ENCODE measurements at places on chromosomes 13 and 19.

- DNase-seq, result no peak
These were observed 53.9 kb upstream of the MTIF3 start for GRCh38 chr13:27504128-27504867.

DNA sequence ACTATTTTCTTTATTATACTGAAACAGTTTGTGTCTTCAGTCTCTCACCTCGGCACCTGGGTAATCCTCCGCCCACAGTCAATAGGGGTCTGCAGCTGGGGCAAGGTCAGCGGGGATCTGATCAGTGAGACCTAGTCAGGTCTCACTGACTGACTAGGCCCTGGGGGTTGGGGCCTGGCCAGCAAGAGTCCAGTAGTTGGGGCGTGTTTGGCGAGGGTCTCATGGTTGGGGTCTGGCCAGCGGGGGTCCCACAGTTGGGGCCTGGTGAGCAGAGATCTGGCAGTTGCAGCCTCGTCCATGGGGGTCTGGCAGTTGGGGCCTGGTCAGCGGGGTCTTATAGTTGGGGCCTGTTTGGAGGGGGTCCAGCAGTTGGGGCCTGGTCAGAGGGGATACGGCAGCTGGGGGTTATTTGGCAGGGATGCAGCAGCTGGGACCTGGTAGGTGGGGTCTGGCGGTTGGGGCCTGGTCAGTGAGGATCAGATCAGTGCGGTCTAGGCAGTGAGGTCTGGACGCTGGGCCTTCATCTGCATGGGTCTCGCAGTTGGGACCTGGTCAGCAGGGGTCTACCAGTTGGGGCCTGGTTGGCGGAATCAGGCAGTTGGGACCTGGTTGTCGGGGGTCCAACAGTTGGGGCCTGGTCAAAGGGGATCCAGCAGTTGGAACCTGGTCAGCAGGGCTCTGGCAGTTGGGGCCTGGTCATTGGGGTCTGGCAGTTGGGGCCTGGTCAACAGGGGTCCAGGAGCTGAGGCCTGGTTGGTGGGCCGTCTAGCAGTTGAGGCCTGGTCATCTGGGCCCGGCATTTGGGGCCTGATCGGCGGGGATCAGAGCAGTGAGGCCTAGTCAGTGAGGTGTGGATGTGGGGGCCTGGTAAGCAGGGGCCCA is 61.1 kb upstream of the TPM4 start:
- DNase-seq, result no peak

GRCh38 chr13:79990048-79990447 is 350.9 kb downstream of the SPRY2 start:
- no peak for DNase-seq

DNA sequence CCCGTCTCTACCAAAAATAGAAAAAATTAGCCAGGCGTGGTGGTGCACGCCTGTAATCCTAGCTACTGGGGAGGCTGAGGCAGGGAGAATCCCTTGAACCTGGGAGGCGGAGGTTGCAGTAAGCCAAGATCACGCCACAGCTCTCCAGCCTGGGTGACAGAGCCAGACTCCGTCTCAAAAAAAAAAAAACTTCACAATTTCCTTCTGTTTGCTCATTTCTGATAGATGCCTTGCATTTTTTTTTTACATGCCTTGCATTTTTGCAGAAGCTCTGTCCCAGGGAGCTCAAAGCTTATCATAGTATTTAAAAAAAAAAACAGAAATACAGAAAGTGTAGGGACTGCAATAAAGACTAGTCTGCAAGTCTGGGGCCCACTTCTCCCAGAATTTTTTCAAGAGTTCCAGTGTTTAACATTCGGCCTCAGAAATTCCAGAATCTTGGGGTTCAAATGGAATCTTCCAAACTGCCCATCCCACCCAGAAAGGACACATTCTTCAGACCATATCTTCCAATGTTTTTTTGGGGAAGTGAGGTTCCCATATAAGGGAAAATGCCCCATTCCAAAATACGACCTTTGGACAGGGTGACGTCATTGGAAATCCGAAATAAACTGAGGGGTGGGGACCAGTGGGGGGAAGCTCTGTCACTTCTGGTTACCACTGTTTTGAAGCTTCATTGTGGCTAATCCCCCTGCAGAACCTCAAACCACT is 17.2 kb upstream of the RAB8A start:
- DNase-seq, result no peak

DNA sequence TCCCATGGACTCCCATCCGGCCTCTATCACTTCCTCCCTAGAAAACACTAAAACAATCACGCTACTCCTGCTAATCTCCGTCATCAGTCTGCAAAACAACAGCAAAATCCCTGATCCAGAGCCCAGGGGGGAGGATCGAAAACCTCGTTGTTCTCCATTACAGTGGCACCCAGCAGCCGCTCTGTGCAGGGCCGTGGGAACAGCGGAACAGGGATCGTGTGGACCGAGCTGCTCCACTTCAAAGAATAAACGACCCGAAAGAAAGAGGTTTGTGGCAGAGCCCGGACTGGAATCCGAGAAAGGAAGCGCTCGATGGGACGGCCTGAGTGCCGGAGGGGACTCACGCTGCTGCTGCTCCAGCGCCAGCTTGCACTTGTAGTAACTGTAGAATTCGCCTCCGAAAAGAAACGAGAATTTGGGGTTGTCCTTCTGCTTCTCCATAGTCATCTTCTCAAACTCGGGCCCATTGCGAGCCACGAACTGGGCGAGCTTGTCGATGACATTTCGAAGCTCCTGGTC is 652 bp downstream of the CHERP start:
- DNase-seq, result no peak

DNA sequence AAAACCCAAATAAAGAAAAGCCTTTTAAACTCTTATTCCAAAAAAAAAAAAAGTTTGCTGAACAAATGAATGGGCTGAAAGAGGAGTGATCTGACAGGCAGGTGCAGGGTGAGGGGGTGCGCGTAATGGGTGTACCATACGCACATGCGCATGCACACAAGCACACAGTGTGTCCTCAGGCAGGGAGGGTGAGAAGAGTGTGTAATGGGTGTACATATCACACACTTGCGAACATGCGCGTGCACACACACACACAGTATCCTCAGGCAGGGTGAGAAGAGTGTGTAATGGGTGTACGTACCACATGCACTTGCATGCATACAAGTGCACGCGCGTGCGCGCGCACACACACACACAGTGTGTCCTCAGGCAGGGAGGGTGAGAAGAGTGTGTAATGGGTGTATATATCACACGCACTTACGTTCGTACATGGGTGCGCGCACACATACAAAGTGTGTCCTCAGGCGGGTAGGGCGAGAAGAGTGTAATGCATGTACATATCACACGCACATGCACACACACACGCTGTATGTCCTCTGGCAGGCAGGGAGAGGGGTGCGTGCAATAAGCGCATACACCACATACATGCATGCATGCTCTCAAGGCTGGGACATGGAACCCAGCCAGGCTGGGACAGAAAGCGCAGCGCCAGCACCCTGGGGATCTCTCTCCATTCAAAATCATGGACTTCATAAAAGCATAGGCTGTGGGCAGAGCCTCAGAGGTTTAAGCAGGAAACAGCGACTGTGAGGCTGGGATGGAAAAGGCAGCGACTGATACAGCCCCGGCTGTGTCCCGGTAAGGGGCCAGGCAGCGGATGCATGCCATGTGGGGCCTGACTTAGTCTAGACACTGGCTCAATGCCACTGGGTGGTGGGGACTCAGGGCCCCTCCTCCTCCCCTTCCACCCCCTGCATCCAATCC is 70.4 kb downstream of the CEBPG start:
- DNase-seq, result no peak

- no peak for DNase-seq
These were observed 5.5 kb upstream of the PTGER1 start for GRCh38 chr19:14480700-14481079.

DNA sequence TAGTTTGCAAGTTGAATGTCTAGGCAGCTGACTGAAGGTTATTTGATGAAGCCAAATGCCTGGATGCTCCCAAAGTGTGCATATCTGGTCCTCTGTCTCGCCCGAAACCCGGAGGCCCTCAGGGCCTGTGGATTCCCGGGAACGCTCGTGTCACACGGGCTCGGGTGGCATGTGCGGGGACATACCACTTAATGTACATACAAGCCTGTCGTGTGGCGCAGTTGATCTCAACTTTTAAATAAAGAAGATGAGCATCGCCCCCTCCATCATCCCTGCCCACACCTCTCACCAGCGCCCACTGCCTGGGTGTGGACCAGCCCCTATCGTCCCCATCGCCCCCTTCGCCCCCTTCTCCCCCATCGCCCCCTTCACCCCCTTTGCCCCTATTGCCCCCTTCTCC is 33.9 kb downstream of the ATP11A start:
- DNase-seq, result no peak

GRCh38 chr13:72097568-72097967 is 230.6 kb upstream of the DACH1 start:
- no peak for DNase-seq

DNA sequence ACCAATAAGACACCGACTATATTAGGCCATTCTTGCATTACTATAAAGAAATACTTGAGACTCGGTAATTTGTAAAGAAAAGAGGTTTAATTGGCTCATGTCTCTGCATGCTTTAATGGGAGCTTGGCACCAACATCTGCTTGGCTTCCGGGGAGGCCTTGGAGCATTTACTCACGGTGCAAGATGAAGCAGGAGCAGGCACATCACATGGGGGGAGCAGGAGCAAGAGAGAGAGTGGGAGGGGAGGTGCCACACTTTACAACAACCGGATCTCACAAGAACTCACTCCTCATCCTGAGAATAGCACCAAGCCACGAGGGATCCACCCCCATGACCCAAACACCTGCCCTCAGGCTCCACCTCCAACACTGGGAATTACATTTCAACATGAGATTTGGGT is 224.8 kb downstream of the KLF5 start:
- no peak for DNase-seq

DNA sequence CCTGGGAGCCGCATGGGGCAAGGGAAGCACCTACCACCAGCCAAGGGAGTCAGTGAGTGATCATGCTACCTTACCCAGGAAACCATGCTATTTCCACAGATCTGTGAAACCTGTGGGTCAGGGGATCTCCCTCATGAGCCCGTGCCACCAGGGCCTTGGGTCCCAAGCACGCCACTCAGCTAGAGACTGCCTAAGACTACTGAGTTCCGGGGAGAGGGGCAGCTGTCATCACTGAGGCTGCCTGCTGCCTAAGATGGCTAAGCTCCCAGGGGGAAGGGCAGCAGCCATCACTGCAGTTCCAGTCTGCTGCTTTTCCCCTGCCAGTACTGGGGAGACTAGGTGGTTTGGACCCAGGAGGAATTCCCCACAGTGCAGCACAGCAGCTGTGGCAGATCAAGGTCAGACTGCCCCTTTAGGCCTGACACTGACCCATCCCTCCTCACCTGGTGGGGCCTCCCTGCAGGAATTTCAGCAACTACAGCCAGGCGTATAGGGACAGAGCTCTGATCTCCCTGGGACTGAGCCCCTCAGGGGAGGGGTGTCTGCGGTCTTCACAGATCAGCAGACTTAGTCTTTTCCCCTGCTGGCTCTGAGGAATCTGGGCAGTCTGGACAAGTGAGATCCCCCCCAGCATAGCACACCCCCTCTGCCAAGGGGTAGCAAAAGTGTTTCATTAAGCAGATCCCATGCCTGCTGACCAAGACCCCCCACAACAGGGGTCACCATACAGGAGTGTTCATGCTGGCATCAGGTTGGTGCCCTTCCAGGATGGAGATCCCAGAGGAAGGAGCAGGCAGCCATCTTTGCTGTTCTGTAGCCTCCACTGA is 26.9 kb downstream of the VSTM2B start:
- no peak for DNase-seq

- DNase-seq, result no peak
These were observed 9.6 kb upstream of the TTYH1 start for GRCh38 chr19:54405628-54406027.

DNA sequence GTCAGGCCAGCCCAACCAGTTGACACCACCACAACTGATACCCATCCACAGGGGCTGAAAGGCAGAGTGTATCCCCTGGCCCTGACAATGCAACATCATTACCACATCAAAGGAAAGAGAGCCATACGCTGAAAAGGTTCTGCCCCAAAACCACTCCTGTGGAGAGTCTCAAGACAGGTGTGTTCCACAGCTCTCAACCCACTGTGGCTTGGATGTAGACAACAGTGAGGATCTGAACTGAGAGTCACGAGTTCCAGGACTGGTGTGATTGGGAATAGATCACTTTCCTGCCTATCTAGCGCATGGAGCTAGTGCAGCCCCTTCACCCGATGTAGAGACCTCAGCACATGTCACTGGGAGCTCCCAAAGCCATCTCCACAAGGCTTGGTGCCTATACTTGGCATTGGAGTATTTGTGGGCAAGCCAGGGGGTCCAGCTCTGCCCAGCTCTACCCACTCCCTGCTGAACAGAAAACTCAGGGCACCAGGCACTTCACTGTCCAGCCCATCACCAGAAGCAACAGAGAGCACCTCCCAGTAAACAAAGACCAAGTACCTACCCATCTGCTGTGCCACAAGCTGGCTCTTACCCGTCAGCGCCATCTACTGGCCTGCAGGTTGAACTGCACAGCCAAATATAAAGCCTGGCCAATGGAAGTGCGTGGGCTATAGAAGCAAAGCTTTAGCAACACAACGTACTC is 579.5 kb downstream of the UQCRFS1 start:
- DNase-seq, result peak; percentile 23

DNA sequence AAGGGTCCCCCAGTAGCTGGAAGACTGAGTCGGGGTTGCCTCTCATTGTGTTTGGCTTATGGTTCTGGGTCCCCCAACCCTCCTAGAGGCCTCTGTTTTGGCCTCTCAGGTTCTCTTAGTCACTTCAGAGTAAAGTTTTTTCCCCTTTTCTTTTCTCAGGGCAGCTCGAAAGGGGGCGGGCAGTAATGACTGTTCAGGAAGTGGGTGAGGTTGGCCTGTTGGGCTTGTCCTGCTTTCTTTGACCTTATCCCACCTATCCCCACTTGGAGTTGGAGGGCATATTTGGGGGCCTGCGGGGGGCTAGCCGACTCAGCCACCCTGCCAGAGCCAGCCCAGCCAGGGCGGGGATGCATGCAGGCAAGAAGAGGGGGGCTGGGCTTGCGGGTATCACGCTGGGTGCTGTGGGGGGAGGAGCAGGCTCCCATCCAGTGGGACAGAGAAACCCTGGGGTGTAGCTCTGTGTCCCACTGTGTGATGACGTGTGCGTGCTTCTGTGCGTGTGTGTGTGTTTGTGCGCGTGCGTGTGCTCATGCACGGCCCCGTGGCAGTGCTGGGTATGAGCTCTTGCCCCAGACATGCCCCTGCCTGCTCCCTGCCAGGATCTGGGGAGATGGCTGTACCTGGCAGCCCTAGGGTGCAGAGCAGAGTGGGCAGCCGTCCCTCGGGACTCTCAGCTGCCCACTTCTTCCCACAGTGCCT is 1.4 kb downstream of the CIC start:
- DNase-seq, result no peak
